Astrocyte (in vitro differentiated cells and primary cell): ENCODE measurements at places on chromosomes 5 and 9.
A peak's percentile ranks its signal among the peaks of the same experiment; 100 is the strongest.

DNA sequence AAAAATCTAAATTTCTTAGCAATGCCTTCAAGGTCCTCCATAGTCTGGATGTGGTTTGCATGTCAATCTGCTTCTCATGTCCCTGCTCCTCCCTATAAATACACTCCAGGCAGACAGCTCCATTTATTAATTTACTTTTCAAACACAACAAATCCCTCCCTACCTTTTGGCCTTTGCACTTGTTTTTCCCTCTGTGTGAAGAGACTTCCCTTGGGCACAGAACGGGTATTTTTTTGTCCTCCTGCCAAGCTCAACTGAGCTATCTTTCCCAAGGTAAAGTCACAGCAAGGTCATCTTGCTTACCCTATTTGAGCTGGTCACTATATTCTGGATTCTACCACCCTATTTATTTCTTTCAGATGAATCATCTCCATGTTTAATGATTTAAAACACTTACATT, 159.6 kb upstream of the ANKH start:
- no peak for DNase-seq

GRCh38 chr5:107636555-107636954, 34.2 kb downstream of the EFNA5 start:
- no peak for DNase-seq

GRCh38 chr5:176676361-176676824, 29.1 kb downstream of the TSPAN17 start:
- DNase-seq: no peak

DNA sequence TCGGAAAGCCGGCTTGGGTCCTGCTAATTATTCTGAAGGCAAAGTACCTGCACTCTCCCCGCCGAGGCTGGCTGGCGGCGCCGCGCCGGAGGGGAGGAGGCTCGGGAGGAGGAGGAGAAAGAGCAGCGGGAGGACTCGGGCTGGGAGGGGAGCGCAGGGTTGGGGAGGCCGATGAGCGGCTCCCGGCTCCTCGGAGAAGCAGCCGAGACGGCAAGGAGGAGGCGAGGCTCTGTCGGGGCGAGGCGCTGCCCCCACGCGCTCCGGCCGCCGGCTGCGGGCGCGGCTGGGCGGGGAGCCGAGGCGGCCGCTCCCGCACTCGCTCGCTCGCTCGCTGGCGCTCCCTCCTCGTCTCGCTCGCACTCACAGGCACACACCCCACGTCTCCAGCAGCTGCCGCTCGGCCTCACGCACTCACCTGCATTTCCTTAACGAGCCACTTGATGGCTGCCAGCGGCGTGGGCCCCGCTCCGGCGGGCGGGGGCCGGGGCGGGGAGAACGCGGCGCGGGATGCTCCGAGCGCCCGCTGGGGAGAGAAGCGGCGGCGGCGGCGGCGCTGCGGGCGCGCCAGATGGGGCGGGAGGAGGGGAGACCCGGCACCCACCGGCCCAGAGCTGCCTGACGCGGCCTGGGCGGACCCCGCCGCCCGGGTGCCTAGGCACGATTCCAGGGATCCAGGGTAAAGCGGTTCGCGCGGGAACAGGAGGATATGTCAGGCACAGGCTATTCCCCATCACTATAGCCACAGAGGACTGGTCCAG, at the start of gene PTPRD:
TSS of gene PTPRD (minus strand) at position 362 of the 758 bp plus-strand sequence.
- DNase-seq: peak; percentile 24

DNA sequence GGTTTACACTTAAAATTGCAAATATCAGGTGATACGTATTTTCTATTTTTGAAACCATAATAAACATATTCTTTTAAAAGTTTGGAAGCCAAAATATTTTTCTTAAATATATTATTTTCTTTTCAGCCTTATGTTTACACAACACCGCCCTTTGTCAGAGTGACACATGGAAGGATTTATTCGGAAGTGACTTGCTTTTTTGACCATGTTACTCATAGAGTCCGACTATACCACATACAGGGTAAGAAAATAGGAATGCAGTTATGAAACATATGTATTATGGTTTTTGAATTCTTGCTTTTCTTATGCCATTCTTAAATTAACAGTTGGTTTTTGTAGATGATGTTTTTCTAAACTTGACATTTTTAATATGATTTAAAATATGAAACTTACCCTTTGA, 133.9 kb downstream of the MAN2A1 start:
- DNase-seq: peak; percentile 35

DNA sequence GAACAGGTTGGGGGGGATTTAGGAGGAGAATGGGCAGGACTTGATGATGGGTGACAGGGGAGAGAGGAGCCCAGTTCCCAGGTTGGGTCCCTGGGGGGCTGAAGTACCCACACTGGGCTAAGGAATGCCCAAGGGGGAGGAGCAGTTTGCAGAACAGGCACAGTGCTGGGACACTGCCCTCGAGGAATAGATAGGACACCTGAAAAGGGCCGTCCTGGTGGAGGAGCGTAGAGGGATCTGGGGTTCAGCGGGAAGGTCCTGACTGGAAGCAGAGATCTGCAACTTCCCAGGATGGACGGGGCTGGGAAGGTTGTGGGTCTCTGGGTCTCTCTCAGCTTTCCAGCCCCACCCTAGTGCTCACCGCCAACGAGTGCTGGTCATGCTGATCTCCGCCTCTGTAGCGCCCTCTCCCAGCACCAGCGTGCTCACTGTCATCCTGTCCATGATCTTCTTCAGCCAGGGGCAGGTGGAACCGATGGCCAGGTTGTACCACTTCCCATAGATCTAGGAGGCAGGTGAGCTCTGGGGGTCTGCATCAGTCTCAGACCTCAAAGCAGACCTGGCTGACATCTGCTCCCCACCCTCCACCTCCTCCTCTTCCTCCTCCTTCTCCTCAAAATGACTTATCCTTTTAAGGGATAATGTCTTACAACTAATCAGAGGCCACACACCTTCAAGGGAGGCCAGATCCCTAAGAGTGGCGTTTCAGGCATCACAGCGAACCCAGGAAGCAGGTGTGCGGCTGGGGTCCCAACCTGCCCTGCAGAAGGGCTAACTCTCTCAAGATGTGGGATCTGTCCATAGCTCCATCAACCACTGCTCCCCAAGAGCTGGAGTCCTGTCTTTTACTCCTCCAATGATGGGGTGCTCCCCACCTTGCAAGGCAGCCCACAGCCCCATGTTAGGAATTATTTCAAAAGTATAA, 1.6 kb downstream of the AMBP start:
- no peak for DNase-seq

DNA sequence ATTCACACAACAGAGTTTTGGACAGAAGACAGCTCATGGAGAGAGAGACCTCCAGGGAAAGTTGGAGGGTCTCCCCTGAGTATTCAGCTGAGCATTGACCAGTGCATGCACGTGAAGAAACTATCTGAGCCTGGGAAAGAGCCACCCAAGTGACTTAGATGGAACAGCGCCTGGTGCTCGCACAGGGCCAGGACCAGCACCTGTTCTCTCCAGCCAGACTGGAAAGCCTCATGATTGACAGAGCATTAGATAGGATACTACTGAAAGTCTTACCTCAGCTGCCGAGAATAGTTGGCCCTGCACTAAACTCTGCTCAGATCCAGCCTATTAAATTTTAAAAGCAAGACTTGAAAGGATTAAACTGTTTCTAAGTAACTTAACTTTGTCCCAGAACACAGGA, 28.3 kb upstream of the NEURL1B start:
- DNase-seq: no peak

- DNase-seq: no peak
Observed at GRCh38 chr5:146710348-146710747, 168.2 kb downstream of the PPP2R2B start.

DNA sequence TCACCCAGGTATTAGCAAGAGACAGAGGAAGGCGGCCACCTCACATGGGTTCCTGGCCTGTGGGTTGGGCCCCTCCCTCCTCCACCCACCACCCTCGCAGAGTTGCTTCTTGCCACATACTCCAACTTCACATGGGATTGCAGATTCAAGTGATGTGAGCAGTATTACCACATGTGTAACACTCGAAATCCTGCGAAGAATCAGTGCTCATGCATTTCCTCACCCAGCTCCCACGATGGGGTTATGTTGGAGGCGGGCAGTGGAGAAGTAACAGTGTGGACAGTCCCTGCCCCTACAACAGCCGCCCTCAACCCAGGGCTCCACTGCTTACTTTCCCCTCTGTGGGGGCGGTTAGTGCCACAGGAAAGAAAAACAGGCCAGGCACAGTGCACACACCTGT, 3.9 kb upstream of the FBP1 start:
- no peak for DNase-seq

GRCh38 chr5:93899026-93899600, 157.7 kb upstream of the POU5F2 start:
- DNase-seq: no peak

- peak; percentile 71 for DNase-seq
Observed at GRCh38 chr5:34716986-34717385, 60.9 kb downstream of the RAI14 start.

DNA sequence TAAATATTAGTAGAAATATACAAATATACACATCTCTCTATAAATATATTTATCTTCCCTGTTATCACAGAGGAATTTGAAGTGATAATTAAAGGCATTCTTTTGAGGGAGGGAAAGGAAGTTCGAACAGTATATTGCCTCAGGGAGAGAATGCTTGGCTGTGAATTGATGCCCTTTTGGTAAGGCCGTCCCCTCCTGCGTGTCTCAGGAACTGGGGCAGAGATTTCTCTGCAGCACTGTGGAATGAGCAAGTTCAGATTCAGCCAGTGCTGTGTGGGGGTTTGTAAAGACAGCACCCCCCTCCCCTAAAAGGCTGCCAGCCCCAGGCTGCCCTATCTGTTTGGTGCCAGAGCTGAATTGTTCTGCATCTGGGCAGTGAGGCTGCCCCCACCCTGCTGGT, 42.0 kb downstream of the UBE2QL1 start:
- DNase-seq: no peak

DNA sequence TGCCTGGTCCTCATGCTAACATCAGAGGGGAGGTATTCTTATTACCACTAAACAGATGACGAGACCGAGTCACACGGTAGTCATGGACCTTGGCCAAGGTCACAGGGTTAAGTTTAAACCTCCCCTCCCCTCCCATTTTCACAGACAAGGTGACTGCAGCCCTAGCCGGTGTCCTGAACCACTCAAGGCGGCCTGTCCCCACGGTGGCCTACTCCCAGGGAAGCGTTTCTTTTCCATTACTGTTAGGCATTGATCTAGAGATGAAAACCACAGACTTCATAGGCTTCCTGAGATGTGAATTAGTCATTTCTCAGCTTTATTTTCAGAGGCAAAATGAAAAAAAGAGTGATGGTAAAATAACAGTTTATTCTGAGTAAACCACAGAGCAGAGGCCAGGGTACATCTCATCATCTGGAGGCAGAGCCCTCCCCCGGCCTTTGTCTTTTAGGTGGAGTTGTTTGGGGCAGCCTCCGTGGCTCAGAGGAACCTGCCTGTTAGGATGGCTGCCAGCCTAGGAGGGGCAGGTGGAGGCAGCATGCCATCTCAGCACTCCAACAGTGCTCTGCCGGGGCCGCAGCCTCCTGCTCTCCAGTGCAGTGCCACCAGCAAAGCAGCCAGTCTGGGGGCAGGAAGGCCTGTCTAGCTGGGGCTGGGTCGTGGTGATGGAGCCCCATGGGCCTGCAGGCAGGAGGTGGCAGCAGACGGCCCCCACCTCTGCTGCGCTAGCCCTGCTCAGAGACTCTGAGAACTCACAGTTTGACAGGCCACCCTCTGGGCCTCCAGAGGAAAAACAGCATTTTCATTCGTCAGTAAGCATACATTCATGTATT, 71.2 kb downstream of the RAPGEF1 start:
- DNase-seq: peak; percentile 86

GRCh38 chr5:128796506-128796905, 168.8 kb upstream of the SLC27A6 start:
- no peak for DNase-seq

GRCh38 chr9:37381094-37381741, 41.3 kb upstream of the GRHPR start:
- no peak for DNase-seq
